Central memory CD8-positive, alpha-beta T cell (primary cell): ENCODE measurements at places on chromosomes 3 and 15.

- no peak for DNase-seq
Measured at GRCh38 chr15:48555241-48555881, 90.1 kb downstream of the FBN1 start.

GRCh38 chr3:71542521-71543370, 40.8 kb downstream of the FOXP1 start:
- no peak for DNase-seq

DNA sequence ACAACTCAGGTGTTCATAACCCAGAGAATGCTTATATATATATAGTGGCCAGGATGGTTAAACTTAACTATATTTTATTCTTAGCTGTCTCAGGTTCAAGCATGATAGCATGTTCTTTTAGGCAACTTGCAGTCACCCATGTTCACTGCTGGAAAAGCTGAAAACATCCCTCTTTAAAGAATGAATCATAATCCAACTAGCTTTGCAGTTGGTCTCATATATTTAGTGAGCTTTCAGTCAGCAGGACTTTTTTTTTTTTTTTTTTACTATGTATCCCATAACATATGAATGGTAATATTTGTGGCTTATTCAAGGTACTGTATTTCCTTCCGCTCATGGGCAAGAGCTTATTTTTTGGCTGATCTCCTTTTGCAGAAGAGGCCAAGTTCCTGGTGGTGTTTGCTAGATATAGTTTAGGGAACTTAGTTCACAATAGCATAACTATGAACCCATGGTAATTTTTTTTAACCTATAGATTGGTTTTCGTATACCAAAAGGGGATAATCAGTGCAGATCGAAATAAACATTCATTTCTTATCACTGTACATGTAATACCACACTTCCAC, 77.6 kb downstream of the CMSS1 start:
- no peak for DNase-seq

- no peak for DNase-seq
Measured at GRCh38 chr3:52290596-52291507, 3.2 kb downstream of the GLYCTK start.

- no peak for DNase-seq
Measured at GRCh38 chr3:126025862-126026261, 56.9 kb downstream of the ROPN1B start.

- DNase-seq = no peak
Measured at GRCh38 chr3:158120330-158120729, 10.4 kb downstream of the RSRC1 start.

- no peak for DNase-seq
Measured at GRCh38 chr3:53056442-53056841, 10.6 kb upstream of the SFMBT1 start.

DNA sequence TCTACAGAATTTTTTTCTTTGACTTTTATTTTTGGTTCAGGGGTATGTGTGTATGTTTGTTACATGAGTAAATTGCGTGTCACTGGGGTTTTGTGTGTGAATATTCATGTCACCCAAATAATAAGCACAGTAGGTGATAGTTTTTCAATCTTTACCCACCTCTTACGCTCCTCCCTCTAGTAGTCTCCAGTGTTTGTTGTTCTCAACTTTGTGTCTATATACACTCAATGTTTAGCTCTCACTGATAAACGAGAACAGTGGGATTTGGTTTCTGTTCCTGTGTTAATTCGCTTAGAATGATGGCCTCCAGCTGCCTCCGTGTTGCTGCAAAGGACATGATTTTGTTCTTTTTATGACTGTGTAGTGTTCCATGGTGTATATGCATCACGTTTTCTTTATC, 54.4 kb downstream of the MEF2A start:
- DNase-seq = no peak
